ENCODE measurements at places on chromosomes 7 and 10.

GRCh38 chr10:78259391-78259790, 225.7 kb downstream of the RPS24 start:
- DNase-seq: no peak

DNA sequence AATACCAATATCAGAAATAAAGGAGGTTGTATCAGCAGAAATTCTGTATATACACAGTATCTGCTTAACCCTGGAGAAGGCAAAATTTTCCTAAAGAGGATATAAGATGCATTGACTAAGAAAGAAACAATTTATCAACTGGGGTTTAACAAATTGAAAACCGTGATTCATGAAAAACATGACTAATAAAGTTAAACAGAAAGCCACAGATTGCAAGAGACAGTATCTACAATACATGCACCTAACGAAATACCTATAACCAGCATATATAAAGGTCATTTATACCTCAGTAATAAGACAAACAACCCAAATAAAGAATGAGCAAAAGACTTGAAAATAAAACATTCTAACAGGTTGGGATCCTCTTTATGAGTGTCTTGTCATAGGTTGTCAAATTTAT, 101.8 kb downstream of the IQUB start:
- peak; percentile 9 for DNase-seq

- DNase-seq: peak; percentile 21
Measured at GRCh38 chr10:20004087-20004523, 187.9 kb downstream of the PLXDC2 start.

- DNase-seq: peak; percentile 42
Measured at GRCh38 chr10:24814568-24815313, 91.1 kb upstream of the ARHGAP21 start.

GRCh38 chr7:31020161-31020560, 31.9 kb upstream of the ADCYAP1R1 start:
- DNase-seq: no peak

DNA sequence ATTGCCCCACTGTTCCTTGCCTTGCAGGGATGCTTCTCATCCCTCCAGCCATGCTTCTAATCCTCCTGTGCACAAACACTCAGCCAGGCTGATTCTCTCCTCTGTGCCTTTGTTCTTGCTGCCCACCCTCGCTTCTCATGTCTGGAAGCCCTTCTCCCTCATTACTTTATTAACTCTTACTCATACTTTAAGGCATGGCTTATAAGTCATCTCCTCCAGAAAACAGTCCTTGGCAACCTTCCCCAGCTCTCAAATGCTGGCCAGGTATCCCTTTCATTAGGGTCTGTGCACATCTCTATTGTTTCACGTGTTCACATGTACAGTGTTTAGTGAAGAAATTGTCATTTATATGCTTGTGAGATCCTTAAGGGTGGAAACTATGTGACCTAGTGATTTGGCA, 62.9 kb downstream of the ITGB8 start:
- no peak for DNase-seq

DNA sequence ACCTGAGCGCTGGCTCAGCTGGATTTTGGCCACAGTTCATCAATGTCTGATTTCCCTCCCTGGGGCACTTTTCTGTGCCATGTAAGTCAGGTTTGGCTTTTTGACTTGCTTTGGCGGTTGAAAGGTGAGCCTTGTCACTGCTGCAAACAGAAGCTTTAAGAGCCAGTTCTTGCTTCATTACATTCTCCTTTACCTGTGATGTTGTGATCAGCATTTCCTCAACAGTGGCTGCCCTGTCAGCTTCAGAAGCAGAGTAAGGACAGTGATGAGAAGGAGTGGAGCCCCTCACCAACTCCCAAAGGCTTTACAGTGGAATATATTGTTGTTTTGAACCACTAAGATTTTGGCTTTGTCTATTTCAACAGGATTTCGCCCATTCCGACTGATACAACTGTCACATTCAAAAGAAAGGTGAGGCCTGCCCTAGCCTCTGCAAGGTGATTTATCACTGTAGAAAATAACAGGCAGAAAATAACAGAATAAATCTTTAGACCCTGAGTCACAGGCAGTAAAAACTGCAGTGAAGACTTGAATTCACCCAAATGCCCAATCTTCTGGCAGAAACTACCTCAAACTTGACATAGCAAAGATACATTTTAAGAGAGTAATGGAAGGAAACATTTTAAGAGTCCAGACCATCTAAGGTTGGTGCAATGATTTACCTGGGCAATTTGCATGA, 13.3 kb upstream of the DKK1 start:
- DNase-seq: no peak

DNA sequence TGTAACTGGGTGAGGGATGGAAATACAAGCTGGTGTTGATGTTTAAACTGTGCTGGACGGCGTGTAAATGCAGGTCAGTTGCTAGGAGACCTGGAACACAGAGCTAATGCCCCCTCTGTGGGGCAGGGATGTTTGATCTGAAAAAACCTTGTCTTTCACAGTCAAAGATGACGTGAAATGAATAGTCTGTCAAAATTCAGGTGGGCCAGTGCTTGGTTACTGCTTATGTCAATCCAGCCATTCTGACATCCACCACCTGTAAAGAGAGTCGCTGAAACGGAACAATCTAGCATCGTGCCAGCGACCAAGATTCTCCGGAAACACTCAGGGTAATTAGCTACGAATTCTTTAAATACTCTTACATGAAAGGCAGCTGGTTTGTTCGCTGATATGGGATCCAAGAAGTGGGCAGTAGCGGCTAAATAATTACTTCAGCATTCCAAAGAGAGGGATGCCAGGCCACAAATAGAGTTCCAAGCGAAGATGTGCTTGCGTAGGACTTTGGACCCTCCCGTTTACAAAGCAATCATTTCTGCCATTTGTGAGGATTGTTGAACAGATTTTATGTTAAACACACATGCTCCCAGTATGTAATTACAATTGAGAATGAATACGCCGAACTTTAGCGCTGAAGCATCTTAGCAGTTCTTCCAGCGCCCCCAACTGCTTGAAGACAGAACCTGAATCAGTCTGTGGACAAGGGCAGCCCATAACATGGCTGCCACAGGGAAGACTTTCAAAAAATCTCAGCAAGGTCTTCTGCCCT, 7.3 kb upstream of the ASB4 start:
- peak; percentile 82 for DNase-seq
